G401 (cell line): ENCODE measurements at places on chromosomes 6 and 20. TPM values are rescaled to one million over a fixed set of nuclear protein-coding genes. Genes with fewer than 3 reads are reported as not detected.

PACRG gene
- not detected in 2 replicates for total RNA-seq

DNA sequence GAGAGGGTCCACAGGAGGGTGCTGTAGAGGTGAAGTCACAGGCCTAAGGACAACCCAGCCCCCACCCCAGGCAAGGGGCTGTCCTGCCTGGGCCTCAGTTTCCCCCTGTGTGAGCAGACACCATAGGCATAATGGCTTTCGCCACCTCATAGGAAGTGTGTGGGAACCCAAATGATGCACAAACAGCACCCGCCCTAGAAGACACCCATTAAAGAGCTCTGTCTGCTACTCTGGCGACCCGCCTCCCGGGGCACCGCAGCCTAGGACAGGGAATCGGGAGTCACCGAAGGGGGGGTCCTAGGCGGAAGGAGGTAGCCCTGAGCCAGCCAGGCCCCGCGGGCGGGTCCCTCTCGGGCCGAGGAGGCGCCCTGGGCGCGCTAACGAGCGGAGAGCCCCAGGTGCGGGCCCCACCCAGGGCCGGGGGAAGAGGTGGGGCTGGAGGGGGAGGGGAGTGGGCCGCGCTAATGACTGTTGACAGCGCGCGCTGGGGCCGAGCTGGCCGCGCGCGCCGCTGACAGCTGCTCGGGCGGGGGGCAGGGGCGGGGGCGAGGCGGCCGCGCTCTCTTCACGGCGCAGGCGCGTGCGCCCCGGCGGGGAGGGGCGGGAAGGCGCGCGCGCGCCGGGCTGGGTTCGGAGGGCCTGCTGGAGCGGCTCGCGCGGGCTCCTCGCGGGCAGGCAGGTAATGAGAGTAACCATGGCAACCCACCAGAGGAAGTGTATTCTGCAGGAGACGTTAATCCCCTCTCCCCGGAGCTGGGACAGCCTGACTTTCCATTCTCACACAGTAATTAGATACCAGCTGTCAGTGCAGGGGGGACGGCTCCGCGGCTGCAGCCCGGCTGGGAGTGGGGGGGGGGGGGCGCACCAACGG is 48.9 kb downstream of the NOL4L start:
- DNase-seq, result peak; percentile 86

DNA sequence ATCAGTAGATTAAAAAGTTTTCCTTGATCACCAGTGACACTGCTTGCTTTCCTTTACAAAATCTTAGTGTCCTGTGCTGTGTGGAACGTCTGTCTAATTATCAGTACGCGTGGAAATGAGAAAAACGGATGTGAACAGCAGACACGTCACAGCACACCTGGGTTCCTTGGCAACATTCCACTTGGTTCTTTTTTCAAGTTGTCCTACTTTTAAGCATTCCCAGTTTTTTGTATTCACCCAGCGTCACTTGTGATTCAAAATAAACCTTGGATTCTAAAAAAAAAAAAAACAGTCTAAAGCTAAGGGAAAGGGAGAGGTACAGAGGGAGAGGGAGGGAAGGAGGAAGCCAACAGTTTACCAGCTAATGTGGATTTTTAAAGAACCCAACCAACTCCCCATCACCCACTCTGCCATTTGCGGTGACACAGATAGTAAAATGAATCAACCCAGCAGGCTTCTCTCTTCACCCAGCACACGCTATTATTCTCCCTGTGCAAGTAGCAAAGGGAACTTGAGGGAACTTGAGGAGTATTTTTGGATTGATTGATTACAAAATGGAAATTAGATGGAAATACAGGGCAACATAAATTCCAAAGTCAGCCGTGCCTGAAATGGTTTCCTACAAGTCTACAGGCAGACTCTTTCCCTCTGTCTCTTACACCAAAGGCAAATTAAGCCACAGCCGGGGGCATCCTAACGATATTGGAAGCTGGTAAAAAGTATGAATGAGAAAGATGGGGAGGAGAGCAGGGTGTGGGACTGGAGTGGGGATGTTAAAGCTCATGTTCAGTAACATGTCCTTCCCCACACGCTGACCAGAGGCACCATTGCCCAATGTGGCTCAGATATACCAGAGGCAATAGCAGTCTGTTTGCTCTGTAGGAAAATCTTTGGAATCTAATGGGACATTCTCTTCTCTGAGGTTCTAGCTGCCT is 129.8 kb downstream of the SASH1 start:
- DNase-seq, result no peak

DOK5 gene
- 0.68 TPM in 1 of 2 replicates, not detected in the other for total RNA-seq

GRCh38 chr6:63140692-63141318 is 70.5 kb upstream of the FKBP1C start:
- no peak for DNase-seq

GRCh38 chr6:119066517-119066916 is 11.9 kb downstream of the FAM184A start:
- DNase-seq, result no peak

WFDC2 gene
- total RNA-seq, result not detected in 2 replicates

CST8 gene
- not detected in 2 replicates for total RNA-seq

DNA sequence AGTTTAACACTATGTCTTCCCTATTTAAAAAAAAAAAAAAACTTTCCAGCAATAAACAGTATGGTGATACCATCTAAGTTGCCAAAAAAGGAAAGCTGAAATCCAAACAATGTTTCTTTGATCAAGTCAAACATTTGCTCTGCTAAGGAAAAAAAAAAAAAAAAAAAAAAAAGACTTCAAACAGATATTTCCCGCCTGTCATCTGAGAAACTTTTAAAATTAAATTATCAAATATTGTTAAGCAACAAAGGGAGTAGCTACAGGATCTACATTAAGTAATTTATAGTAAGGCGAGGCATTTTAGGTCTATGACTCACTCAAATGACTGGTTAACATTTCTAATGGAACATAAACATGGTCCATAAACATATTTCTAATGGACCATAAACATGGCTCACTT is 121.2 kb downstream of the DST start:
- no peak for DNase-seq

GRCh38 chr20:59291740-59292383 is 8.5 kb upstream of the EDN3 start:
- no peak for DNase-seq

DNA sequence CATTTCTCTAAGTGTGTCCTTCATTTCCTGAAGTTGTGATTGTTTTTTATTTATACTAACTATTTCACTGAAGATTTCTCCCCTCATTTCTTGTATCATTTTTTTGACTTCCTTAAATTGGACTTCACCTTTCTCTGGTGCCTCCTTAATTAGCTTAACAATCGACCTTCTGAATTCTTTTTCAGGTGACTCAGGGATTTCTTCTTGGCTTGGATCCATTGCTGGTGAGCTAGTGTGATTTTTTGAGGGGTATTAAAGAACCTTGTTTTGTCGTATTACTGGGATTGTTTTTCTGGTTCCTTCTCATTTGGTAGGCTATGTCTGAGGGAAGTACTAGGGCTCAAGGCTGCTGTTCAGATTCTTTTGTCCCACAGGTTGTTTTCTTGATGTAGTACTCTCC is 92.8 kb downstream of the ESR1 start:
- DNase-seq, result no peak

DNA sequence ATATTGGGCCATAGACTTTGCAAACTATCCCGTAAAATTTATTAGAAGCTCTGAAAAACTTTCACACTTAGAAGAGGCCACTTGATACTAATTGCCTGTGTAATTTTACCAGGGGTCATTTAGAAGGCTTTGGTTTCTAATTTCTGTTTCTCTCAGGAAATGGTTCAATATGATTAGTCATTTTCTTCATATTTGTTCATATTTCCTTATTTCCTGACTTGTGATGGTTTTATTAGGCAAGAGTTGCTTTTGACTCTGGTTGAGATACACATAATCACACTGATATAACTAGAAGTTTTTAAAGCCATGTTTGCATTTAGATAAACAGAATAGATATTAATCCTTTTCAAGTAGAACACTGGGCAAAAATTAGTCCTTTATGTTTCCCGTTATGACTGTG is 11.8 kb upstream of the HBS1L start:
- no peak for DNase-seq

DNA sequence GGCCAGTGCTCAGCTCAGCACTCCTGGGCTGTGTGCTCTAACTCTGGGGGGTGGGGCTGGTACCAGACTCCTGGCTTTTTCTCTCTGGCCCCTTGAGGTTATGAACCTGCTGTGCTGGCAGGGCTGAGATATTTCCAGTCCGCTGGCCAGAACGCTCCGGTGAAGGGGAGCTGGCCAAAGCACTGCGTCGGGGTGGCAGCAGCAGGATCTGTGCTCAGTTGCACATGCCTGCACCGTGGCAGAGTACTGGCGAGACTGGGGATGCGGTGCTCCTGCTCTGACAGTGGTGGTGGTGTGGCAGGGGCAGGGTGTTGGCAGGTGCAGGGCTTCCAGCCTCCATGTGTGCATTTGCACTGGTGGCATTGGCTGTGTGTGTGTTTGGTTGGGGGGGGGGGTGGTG is 374.4 kb downstream of the PHF3 start:
- DNase-seq, result peak; percentile 14

LHFPL5 gene
- total RNA-seq, result not detected in 2 replicates

BNIP5 gene
- total RNA-seq, result not detected in 2 replicates

GRCh38 chr6:111562246-111562645 is 43.4 kb downstream of the TRAF3IP2 start:
- no peak for DNase-seq

TINAG gene
- not detected in 2 replicates for total RNA-seq

GRCh38 chr6:63333440-63333839 is 13.7 kb upstream of the LGSN start:
- DNase-seq, result no peak

SIRPD gene
- total RNA-seq, result not detected in 2 replicates

GRCh38 chr20:52766645-52767435 is 205.3 kb upstream of the TSHZ2 start:
- DNase-seq, result peak; percentile 72

DNA sequence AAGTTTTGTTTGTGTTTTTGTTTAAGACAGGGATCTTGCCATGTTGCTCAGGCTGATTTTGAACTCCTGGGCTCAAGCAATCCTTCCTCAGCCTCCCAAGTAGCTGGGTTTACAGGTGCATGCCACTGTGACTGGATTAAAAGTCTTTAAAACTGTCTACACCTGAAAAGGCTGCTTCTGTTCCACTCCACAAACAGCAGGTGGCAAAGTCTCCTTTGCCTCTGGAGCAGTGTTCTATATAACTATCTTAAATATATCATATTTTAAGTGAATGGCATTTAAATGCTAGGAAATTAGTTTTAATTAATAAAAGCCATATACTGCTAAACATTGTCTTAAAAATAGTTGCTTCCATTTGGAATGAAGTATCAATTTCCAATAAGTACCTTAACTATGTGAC is 89.2 kb upstream of the BCLAF1 start:
- DNase-seq, result no peak

DNA sequence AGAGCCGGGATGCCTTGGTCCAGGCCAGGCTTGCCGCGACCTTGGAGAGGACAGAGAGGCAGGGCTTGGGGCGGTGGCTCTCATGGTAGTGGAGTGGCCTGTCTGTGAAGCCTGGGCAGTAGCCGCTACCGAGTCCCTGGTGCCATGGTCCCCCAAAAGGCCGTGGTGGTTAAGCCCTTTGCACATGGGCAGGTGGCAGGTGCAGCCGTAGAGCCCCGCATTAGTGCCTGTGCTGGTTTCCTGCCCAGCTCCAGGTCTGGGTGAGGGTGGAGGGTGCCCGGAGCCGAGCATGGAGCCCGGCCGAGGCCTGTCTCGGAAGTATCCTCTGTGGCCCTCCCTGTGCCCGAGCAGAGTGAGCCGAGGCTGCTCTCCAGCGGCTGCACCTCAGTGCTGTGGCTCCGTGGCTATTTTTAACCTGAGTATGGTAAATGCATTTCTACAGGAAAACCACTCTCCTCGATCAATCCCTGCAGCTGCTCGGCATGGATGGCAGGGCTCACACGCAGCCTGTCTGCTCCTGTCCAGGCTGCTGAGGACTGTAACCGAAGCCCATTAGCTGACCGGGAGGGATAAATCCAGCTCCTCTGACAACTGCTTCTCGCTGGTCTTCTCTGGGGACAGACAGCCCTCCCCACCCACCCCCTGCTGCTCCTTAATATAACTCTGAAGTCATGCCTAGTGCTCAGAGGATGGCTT is 36.3 kb upstream of the GATA5 start:
- no peak for DNase-seq

NMBR gene
- total RNA-seq, result not detected in 2 replicates

- no peak for DNase-seq
Observed at GRCh38 chr20:47703748-47704147, 81.5 kb downstream of the SULF2 start.

DNA sequence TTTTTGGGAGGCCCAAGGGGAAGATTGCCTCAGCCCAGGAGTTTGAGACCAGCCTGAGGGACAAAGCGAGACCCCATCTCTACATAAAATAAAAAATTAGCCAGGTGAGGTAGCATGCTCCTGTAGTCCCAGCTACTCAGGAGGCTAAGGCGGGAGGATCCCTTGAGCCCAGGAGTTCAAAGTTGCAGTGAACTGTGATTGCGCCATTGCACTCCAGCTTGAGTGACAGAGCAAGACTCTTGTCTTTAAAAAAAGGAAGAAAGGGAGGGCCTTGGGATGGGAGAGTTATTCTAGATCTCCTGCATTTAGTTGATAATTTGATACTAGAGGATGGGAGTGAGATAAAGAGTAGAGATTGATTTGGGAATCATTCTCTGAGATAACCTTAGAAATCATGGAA is 68.1 kb downstream of the ITCH start:
- DNase-seq, result no peak

AKAP7 gene
- 1.5 and 1.8 TPM in 2 replicates for total RNA-seq

GRCh38 chr20:20276811-20277530 is 90.9 kb upstream of the INSM1 start:
- DNase-seq, result no peak

GRCh38 chr6:164102693-164103092 is 688.2 kb downstream of the QKI start:
- DNase-seq, result no peak

DNA sequence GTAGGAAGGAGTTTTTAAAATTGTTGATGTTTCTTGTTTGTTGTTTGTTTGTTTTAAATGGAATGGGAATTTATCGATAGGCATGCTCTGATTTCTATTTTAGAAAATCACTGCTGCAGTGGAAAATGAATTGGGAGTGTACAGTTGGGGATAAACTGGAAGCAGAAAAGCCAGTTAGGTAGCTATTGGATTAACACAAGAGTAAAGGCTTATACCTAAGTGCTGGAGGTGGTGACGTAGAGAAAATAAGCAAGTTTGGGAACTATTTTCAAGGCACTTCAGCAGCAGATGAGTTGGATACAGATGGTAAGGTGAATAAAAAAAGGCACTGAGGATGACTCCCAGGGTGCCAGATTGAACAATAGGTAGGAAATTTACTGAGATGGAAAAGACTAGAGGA is 164.9 kb downstream of the PLCB4 start:
- DNase-seq, result no peak

SLC25A27 gene
- not detected in 2 replicates for total RNA-seq

GRCh38 chr20:61257611-61258010 is 5.5 kb downstream of the CDH4 start:
- DNase-seq, result no peak

UNC5CL gene
- total RNA-seq, result 0.71 TPM in 1 of 2 replicates, not detected in the other

ULBP3 gene
- 0.37 and 2.5 TPM in 2 replicates for total RNA-seq
